Stimulated activated naive CD8-positive, alpha-beta T cell treated with anti-CD3 and anti-CD28 coated beads, Interleukin-15, Interleukin-2, amounts not matched to agents 100 U/mL and 50 U/mL, for 24 hours (primary cell): ENCODE measurements at places on chromosomes 12 and 14.

GRCh38 chr12:26396402-26396801 is 201.0 kb downstream of the SSPN start:
- DNase-seq: no peak

- DNase-seq: no peak
Observed at GRCh38 chr14:75609606-75610475, 31.4 kb downstream of the FLVCR2 start.

DNA sequence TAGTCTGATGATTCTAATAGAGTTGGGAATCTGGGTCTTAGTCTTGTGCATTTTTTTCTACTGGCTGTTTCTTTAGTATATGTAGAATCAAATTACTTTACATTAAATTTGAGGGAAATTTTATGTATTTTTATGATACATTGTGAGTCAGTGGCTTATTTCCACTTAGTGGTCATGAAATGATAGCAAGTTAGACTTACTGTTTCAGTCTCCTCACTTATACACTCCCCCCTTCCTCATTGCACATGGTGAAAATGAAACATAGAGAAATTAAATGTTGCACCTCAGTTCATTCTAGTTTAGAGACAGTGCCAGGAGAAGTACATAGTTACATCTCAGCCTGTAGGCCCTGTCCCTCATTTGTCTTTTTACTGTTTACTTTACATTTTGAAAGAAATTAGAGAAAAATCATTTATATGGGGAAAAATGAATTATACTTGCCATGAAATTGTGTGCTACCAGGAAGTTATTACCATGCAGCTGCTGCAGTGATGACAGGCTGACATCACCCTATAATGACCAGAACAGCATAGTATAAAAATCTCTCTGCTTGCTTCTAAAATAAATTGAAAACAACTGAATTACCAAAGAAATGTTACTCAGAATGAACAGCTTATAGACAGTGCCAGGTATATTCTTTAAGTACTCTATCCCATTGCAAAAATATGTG is 113.2 kb downstream of the TRMT5 start:
- DNase-seq: no peak

- DNase-seq: no peak
Observed at GRCh38 chr14:46325157-46325556, 326.4 kb downstream of the RPL10L start.

GRCh38 chr12:85765453-85765869 is 70.7 kb downstream of the RASSF9 start:
- DNase-seq: no peak

DNA sequence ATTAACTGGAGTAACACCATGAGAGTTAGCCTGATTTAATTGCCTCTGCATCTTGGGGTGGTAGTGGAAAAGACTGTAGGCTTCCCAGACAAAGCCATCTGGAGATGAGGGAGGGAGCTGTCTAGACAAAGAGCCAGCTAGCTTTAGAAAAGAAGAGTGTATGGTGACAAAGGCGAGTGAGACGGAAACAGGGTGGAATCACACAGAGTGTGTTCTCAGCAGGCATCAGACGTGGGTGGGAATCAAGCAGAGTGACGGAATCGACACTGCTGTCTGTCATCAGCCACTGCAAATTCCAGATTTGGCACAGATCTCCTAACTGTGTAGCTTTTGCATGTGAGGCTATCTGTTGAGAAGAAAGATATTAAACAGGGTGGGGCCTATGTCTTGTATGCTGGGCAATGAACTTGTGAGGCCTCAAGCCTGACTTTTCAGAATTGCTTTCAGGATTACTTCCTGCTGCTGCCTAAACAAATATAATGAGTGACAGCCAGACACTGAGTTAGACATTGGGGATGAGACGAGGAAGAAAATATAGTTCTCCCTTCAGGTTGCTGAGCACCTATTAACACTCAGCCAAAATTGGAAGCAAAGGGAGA is 236.5 kb upstream of the GRIP1 start:
- DNase-seq: no peak

GRCh38 chr12:52655720-52656124 is 3.7 kb upstream of the KRT2 start:
- no peak for DNase-seq

DNA sequence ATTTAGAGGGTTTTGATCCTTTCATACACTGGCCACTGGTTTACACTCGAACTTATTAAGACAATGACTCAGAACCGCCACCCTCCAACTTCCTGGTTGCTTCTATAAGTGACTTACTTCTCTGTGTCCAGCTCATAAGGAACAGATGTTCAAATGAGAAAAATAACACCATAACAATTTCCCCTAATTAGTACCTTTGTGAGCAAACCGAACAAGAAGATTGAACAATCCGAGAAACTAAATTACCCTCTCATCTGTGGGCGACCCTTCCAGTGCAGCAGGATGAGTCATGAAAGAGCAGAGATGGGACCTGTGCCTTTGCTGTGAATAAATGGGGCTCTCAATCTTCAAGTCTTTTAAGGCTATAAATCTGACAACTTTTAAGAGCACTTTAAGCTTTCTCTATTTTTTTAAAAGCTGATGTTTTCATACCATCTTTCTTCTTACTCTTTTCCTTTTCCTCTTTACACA is 146.8 kb upstream of the RASSF8 start:
- peak; percentile 5 for DNase-seq

- DNase-seq: no peak
Observed at GRCh38 chr14:78029601-78030372, 140.4 kb upstream of the NRXN3 start.

- DNase-seq: no peak
Observed at GRCh38 chr14:23694085-23694948, 58.2 kb downstream of the DHRS2 start.

- no peak for DNase-seq
Observed at GRCh38 chr12:25553098-25553497, at the start of gene LMNTD1. Gene LMNTD1, minus strand, starts transcription at chr12:25553283. Its CDS starts 324 bp downstream, at chr12:25552959.

- peak; percentile 23 for DNase-seq
Observed at GRCh38 chr12:4421590-4422031, 24.0 kb downstream of the FGF6 start.

DNA sequence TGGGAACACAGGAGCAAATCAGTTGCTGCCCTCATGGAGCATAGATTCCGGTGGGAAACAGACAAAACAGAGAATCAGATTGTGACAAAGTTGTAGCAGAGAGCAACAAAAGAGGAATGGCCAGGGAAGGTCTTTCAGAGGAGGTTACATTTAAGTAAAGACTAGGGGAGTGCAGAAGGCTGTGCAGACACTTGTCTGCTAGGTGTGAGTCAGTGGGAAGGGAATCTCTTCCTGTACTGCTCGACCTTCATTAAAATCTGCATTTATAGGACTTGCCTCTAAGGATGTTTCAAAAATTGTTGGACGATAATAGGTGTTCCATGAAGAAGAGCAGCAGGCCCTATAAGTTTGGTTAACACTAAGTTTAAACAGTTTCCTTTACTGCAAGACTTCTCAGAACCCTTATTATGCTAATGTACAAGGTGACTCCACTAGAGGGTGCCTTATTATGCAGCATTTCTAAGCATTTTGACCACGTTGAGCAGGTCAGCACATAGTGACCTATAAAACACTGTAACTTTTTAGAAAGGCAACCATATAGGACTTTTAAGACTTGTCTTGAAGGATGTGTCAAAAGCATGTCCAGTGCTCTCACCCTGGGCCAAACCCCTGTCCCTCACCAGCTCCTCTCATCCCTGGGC is 91.8 kb upstream of the RIC8B start:
- no peak for DNase-seq

DNA sequence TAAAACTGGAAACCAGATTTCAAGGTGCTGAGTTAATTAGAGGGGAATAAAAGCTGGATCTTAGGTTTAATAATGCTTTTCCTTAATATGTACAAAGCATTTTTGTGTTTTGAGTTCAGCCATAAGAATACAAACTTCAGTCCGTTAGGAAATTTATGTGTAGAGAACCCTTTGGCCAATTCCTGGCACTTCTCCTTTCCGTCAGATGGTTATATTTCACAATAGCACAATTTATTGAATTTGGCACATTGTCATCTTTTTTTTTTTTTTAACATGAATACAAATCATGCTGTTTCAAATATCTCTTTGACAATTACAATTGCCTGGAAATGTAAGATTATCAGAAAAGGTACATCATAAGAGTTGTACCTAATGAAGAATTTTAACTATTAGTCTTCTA is 56.2 kb upstream of the DDHD1 start:
- no peak for DNase-seq

GRCh38 chr12:25855716-25856115 is 102.8 kb upstream of the RASSF8 start:
- no peak for DNase-seq

GRCh38 chr12:51484119-51484518 is 59.5 kb downstream of the SLC4A8 start:
- no peak for DNase-seq

- no peak for DNase-seq
Observed at GRCh38 chr12:66555113-66555512, 123.8 kb downstream of the GRIP1 start.
